T-cell (primary cell): ENCODE measurements at places on chromosomes 11 and 22.

GRCh38 chr11:117716521-117717440 lies 80.2 kb downstream of the DSCAML1 start:
- DNase-seq: no peak

- DNase-seq: no peak
Measured at GRCh38 chr22:19494001-19494560, 14.4 kb downstream of the CDC45 start.

DNA sequence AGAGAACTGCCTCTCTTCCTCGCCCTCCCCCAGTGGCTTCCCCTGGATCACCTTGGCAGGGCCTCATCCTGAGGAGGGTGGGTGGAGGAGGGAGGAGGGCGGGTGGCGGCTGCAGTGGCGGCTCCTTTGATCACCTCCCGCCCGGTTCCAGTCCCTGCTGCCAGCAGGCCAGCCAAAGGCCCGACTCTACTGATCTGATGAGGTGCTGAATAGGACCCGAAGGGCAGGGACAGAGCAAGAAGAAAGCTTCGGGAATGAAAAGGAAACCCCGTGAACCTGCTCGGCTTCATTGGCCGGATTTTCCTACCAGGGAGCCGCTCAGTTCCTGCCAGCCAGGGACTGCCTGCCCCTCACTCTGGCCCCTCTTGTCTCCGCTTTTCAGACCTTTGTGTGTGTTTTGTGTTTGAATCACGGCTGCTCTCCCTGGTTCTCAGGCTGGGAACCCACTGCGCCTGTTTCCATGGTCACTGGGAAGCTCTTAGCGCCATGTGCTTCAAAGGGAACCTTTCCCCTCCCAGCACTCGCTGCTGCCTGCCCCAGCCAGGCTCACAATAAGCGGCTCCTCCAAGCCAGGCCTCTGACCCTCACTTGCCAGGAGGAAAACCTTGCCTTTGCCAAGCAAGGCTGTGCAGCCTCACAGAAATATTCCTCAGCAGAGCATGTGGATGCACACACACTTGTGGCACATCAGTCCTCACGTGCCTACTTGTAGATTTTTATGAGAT lies 56.8 kb downstream of the C22orf31 start:
- DNase-seq: no peak

DNA sequence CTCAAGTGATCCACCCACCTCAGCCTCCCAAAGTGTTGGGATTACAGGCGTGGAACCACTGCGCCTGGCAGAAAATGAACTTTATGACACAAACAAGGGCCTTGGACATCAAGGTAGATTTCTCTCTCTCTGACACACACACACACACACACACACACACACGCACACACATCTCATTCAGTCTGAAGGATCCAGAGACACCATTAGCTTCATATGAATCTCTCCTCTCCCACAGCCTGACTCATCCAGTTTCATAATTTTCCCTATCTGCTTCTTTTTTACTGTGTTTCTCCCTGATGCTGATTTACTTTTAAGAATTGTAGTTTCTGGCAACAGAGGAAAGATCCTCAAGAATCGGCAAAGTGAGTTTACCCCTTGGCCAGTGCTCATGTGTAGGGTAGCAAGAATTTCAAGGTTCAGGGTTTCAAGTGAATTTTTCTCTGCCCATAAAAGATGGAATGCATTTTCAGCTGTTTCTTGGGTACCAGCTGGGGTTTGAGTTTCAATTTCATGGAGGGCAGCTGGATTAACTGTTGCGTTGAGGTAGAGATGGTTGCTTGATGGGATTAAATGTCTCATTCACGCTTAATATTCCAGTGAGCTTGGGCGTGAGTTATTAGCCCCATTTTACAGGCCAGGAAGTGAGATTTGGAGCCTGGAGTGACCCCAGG lies 3.5 kb downstream of the MYO18B start:
- no peak for DNase-seq

DNA sequence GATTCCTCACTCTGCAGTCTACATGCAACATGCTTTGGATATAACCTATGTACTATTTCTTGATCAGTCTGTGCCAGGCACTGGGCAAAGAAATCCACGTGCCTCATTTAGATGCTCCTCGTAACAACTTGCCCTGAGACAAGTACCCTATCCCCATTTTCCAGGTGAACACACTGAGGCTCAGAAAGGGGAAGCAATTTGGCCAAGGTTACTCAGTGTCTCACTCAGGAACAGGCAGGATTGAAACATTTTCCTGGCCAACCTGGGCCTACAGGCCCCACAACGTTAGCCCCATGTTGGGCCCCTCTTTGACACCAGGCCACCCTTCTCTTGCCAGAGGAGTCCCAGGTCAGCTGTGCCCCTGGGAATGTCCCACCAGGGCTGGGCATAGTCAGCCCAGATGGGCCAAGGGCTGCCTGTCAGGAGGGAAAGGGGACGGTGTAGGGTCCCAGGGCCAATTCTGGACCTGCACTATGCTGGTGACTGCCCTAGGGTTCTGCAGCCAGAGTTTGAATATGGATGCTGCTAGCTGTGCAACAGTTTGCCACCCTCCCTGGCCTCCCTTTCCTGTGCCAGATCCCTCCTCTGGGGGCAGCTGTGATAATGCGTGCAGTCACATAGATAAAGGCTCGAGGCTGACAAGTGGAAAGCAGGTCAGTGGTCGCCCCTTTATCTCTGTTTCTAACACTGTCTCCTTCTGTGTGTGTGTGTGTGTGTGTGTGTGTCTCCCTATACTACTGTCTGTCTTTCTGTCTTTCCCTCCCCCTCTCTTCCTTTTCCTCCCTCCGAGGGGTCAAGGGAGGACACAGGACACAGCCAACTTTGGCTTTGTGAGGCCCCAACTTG lies 10.4 kb upstream of the EMID1 start:
- DNase-seq: no peak

- DNase-seq: no peak
Measured at GRCh38 chr22:19819208-19819910, 35.3 kb downstream of the GNB1L start.

- peak; percentile 61 for DNase-seq
Measured at GRCh38 chr22:31286360-31287255, 5.7 kb downstream of the PIK3IP1 start.

DNA sequence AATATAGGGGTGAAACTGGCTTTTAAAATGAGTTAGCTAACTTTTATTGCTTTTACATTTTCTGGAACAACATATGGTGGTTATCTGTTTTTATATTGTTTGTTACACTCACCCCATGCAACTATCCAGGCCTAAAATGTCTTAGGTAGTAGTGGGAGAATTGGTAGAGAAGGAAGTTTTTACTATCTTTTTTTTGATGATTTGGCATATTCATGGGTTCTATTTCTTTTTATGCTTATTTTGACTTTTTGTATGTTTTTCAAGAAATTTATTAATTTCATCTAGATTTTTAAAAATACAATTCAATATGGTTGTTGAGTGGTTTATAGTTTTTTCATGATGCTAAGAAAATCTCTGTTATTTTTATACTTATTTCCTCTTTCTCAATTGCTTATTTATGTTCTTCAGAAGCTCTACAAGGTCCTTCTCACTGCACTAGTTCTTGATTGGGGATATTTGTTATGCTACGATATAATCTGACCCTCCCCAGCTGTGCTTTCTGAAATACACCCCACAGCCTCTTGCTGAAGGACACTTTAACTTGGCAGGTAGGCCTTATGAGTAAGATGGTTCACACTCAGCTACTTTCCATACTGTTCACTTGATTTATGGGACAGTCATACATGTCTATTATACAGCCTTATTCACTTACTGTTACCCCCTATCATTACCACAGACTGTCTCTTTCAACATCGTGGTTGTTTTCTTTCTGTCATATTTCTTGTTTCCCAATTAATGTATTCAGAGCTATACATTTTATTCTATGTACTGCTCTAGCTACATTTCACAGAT lies 431.2 kb downstream of the METTL15 start:
- DNase-seq: no peak

- DNase-seq: no peak
Measured at GRCh38 chr11:10385696-10386095, 69.4 kb upstream of the AMPD3 start.

DNA sequence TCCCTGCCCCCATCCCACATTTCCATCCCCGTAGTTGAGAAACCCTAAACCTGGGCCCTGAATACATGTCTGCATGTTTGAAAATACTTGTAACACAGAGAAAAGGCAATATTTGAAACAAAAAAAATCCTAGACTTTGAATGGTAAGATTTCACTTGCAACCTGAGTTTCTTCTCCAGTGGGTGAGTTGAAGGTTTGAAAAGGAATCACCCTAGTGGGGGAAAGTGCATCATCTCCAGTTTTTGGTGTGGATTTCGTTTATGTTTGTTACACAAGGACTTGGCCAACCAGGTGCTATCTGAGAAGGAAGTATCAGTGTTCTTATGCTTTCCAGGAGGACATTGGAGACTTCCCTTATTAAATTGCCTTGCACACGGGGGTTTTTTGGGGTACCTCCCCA lies 90.4 kb downstream of the ABTB2 start:
- no peak for DNase-seq

DNA sequence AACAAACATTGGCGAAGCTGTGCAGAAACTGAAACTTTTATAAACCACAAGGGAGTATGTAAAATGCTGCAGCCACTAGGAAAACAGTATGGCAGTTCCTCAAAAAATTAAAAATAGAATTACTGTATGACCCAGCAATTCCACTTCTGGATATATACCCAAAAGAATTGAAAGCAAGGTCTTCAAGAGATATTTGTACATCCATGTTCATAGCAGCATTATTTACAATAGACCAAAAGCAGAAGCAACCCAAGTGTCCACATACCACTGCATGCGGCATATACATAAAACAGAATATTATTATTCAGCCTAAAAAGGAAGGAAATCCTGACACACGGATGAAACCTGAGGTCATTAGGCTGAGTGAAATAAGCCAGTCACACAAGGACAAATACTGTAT lies 85.8 kb downstream of the RELT start:
- no peak for DNase-seq

DNA sequence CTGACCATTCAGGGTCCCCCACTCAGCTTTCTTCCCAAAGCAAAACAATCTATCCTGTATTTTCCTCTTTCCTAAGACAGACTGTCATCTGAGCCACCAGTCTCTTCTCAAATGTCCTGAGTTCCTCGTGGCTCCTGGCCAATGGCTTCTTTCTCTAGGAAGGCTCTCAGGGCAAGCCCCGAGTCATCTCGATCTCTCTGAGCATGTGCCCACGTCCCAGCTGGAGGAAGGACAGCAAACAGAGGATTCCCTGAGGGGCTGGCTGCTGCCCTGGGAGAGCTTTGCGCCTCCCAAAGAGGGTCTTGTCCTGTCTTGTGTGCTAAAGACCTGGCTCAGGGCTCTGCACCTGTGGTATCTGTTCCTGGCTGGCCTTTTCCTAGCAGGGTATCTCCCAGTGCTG lies 8.3 kb downstream of the SLC37A2 start:
- no peak for DNase-seq

DNA sequence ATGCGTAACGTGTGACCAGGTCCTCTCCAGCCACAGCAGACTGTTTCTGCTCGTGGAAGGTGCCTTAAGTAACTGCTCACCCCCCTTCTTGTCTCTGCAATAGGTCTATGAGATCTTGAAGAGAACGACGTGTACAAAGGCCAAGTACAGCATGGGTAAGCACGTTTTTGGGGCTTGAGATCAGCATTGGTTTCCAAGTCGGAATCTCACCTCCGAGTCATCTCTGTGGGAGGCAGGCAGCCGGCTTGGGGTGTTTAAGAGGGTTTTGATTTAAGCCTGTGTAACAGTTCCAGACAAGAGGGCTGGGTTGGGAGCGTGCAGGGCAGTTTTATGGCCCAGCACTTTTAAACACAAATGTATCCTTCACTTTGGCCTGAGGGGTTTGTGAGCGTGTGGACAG lies 30.1 kb downstream of the ANO1 start:
- no peak for DNase-seq

GRCh38 chr22:35561796-35562526 lies 21.3 kb downstream of the RASD2 start:
- no peak for DNase-seq

DNA sequence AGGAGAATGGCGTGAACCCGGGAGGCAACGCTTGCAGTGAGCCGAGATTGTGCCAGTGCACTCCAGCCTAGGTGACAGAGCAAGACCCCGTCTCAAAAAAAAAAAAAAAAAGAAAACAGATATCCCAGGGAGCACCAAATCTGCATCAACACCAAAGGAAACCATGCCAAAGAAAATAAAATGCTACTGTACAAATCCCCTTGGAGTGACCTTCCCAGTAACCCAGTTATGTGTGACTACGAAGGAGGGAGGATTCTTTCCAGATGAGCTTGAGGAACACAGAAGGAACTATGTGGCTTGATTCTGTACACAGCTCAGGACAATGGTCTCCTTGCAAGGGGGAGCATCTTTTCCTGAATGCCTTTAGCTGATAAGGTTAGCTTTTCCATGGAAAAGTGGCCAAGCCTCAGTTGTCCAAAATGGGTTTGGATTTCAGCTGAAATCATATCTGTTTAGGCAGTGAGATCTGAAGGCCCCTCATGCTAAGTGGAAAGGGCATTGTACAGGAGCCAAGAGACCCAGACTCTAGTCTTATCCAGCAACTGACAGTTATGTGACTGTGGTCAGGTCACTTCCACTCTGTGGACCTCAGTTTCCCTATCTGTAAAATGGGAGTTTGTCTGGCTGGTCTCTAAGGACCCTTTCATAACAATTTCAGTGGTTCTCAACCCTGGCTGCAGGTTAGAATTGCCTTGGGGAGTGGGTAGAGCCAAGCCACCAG lies 87.6 kb upstream of the TIMP3 start:
- DNase-seq: no peak

- no peak for DNase-seq
Measured at GRCh38 chr22:42994917-42995562, 19.9 kb downstream of the PACSIN2 start.

DNA sequence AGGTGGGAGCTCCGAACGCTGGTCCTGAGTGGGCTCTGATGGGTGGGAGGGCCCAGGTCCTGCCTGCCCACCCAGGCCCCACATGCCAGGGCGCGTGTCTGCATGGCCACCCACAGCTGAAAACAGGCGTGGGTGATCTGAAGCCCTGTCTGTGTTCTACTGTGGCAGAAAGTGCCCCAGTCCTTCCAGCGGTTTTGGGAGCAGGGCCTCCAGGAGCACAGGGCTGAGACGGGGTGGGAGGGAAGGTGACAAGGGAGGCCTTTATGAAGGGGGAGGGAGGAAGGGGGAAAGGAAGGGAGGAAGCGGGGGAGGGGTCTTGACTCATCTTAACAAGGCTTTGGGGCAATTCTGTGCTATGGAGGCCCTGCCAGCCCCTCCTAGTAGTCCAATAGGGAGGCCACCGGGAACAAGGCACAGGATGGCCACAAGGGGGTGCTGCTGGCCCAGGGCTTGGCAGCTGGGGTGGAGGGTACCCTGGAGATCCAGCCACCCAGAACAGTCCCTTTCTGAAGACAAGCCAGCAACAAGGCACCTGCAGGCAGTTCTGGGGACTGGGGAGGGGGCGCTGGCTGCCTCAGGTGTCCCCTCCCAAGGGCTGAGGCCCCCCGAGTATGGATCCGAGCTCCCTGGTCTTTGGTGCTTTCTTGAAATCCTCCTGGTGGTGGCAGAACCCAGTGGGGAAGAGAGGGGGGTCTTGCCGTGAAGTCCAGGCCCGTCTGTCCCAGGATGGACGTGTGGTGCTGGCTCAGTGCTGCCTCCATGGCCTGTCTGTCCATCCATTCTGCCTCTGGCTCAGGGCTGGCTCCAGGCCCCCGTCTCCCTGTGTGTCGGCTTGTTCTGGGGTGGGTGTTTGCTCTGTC lies 6.3 kb upstream of the FADS3 start:
- peak; percentile 51 for DNase-seq
